Right lobe of liver (tissue), 6 donors: ENCODE measurements at places on chromosomes 5 and 9. TPM values are rescaled to one million over a fixed set of nuclear protein-coding genes. Genes with fewer than 3 reads are reported as not detected.

The CATSPER3 gene
- total RNA-seq: 0.81 TPM

The PRR7 gene
- total RNA-seq: 13.0 TPM

The PBX3 gene
- total RNA-seq: 17.2 TPM

The CD72 gene
- 2.7 TPM for total RNA-seq

The CD274 gene
- 2.1 TPM for total RNA-seq

The C5 gene
- 616 TPM for total RNA-seq

The PRRC2B gene
- 58.1 TPM for total RNA-seq

The FAM221B gene
- total RNA-seq: not detected

The TAF11L8 gene
- not detected for total RNA-seq

The TDRD7 gene
- 6.7 TPM for total RNA-seq

The CAMK2A gene
- 0.10 TPM for total RNA-seq

The CAMK4 gene
- total RNA-seq: 1.7 TPM

The PCDHA1 gene
- total RNA-seq: not detected

The ALAD gene
- 140 TPM for total RNA-seq

The ZDHHC11B gene
- total RNA-seq: 0.56 TPM

The DNM1 gene
- total RNA-seq: 1.7 TPM

GRCh38 chr5:155091768-155092717 lies 78.5 kb downstream of the KIF4B start:
- DNase-seq: no peak

GRCh38 chr5:79800979-79801827 lies 111.6 kb downstream of the CMYA5 start:
- no peak for DNase-seq

GRCh38 chr5:150374651-150375050 lies 17.2 kb downstream of the TCOF1 start:
- DNase-seq: no peak

- DNase-seq: no peak
These were observed 475.7 kb upstream of the TNC start for GRCh38 chr9:115593587-115594091.

DNA sequence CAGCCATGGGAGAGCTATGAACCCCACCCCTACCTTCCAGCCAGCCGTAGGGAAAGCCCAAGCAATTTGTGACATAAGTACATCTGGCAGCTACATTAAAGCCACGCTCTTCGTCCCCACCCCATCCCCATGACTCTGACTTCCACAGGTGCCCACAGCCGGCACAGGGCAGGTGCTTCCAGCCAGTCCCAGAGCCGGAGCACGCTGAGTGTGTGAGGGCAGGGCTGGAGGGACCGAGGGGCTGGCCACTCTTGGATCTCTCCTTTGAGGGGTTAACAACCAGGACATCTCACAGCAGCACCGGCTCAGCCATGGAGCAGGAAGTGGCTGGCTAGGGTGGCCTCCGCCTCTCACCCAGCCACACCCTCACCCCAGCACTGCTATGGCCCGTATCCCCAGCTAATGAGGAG lies 2.4 kb upstream of the FAM78A start:
- no peak for DNase-seq

GRCh38 chr5:114360816-114361723 lies 800 bp upstream of the KCNN2 start:
- DNase-seq: peak; percentile 75

DNA sequence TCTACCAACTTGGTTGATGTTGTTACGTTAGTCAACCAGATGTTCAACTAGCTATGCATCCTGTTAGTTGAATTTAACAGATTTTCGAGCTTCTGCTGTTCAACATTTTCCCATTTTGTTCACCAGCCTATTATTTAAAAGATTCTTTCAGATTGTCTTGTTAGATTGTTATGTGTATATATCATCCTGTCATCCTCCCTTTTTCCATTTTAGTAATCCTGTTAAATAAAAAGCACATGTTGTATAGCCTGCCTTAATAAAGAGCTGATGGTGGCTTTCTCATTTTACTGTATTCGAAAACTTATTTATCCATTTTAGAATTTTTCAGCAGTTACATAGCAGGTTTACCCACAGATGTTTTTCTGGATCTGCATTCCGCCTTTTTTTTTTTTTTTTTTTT lies 4.3 kb downstream of the TMEFF1 start:
- no peak for DNase-seq

GRCh38 chr9:91273853-91274552 lies 87.7 kb downstream of the AUH start:
- no peak for DNase-seq

DNA sequence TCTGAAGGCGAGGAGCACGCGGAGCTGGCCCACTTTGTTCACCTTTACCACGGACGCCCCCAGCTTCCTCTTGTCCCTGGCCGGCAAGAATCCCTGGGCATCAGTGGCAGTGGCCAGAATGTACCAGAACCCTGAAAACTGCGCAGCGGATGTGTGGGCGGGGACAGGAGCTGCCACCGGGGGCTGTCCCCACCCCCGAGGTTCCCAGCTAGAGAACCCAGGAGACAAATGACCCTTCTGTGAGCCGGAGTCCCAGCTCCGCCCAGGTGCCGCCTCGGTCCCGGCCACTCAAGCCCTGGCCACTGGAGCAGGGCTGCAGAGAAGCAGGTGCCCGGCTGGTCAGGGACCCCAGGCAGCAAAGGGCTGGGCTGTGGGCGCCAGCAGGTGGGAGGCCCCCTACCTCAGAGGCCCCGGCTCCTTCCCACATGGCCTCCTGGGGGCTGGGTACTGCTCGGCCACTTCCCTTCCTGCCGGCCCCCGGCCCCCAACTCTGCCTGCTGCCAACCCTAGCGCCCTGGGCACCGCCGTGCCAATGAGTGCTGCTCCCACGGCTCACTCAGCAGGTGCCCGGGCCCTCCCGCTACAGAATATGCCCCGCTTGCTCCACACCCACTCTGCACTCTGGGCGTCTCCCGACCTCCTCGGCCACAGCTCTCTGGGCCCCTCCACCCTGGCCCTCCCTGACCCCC lies 713 bp downstream of the LCN10 start:
- no peak for DNase-seq

- no peak for DNase-seq
These were observed 292.6 kb upstream of the DAB2 start for GRCh38 chr5:39717176-39717897.

GRCh38 chr5:30747412-30747811 lies 446.1 kb upstream of the CDH6 start:
- no peak for DNase-seq

- no peak for DNase-seq
These were observed 29.8 kb downstream of the HMGCR start for GRCh38 chr5:75366787-75367186.

DNA sequence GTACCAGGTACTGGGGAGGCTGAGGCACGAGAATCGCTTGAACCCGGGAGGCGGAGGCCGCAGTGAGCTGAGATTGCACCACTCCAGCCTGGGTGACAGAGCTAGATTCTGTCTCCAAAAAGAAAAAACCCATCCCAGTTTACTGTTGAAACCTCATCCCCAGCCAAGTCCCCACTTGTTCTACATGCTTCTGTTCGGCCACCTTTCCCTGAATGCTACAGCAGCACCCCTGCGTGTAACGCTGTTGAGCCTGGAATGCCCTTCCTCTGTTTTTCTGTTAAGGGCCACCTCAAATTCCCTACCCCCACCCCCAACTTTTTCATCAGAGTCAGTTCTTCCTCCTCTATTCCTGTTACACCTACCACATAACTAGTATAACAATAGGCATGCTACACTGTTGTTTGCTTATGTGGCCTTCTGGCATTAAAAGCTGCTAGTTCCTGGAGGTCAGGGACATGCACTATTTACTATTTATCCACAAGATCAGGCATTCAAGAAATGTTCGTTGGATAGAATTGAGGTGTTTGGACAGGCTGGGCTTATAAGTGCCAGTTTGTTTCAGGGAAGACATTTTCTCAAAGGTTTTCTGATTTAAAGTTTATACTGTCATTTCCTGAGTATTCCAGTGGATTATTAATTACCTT lies 47.1 kb upstream of the C5orf47 start:
- no peak for DNase-seq

- DNase-seq: no peak
These were observed 20.4 kb downstream of the NR5A1 start for GRCh38 chr9:124486778-124487259.

DNA sequence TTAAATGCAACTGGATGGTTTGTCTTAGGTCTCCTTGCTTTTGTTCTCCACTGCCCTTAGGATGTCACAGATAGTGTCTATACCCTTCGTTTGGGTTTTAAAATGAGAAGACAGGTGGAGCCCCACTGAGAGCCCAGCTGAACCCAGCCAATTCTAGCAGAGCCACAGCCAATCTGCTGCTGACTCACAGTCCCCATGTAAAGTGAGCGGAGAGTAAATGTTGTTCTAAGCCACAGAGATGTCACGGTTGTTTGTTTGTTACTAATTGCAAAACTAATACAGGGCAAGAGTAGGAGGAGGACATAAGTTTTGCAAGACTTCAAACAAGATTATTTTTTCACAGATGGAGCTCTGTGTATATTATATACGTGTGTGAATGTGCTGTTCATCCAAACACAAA lies 50.5 kb upstream of the AGXT2 start:
- no peak for DNase-seq

GRCh38 chr5:57306359-57306758 lies 132.5 kb downstream of the GPBP1 start:
- DNase-seq: no peak

GRCh38 chr9:38213631-38214299 lies 144.7 kb upstream of the SHB start:
- no peak for DNase-seq

- no peak for DNase-seq
These were observed 207.8 kb downstream of the KDM4C start for GRCh38 chr9:6965566-6965965.

DNA sequence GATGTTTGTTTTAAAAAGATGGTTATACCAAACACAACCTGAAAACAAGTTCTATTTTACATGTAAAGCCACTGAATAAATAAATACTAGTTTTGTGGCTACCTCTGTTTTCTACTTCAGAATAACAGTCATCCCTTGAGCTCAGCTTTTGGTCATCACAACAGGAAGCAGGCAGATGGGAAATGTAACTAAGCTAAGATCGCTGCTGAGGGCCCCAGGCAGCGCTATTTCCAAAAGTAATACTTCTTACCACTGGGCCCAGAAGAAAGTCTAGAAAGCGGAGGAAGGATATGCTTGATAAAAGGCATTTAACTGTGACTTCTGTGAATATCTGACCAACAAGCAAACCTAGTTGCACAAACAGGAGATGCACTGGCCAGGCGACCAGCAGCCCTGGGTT lies 61.4 kb downstream of the SERINC5 start:
- DNase-seq: no peak

DNA sequence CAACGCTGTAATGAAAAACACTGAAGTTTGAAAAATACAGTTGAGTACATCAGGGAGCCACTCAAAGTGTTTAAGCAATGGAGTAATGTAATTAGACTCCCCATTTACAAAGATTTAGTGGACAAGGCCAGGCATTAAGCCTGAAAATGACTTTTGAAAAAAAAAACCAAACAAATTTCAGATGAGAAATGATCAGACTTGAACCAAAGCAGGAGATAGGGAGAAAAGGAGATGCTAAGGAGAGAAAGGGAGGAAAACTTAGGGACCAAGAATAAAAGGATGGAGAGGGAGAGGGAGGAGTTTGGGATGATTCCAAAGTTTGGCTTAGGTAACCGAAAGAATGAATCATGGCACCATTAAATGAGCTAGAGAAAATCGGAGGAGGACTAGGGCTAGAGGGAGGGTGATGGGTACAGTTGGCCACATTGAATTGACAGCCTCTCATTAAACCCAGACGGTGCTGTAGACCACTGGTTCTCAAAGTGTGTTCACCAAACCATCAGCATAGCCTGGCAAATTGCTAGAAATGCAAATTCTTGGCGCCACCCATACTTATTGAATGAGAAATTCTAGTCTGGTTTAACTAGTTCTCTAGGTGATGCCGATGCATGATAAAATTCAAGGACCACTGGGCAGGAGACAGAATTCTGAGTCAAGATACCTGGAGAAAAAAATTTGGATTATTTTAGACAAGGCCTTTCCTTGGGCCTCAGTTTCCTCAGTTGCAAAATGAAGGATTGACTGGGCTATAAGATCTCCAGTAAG lies 6.2 kb upstream of the CPEB4 start:
- no peak for DNase-seq

- DNase-seq: no peak
These were observed 40.7 kb downstream of the CNTRL start for GRCh38 chr9:121115466-121115865.

GRCh38 chr5:122775550-122776542 lies 966 bp downstream of the SNX2 start:
- no peak for DNase-seq

DNA sequence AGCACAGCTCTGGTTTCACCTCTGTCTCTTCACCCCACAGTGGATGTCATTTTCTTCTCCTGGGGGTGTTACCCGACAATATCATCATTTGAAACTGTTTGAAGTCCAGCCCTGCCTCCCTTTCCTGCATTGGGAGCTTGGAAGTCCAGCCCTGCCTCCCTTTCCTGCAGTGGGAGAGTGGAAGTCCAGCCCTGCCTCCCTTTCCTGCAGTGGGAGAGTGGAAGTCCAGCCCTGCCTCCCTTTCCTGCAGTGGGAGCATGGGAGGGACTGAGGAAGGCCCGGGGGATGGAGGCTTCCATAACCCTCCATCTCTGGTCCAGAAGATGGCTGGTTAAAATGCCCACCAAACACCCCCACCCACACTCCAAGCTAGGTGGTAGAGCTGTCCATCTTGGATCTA lies 59.8 kb downstream of the SYK start:
- DNase-seq: no peak

GRCh38 chr5:151611127-151611775 lies 20.1 kb upstream of the FAT2 start:
- no peak for DNase-seq

- DNase-seq: no peak
These were observed 28.6 kb upstream of the TNC start for GRCh38 chr9:115146581-115147021.

- no peak for DNase-seq
These were observed 380.0 kb downstream of the ANXA1 start for GRCh38 chr9:73531658-73532057.

- DNase-seq: no peak
These were observed 151.2 kb upstream of the RUSC2 start for GRCh38 chr9:35338561-35339274.

GRCh38 chr5:43041110-43041668 lies 1.1 kb upstream of the ANXA2R start:
- DNase-seq: no peak

DNA sequence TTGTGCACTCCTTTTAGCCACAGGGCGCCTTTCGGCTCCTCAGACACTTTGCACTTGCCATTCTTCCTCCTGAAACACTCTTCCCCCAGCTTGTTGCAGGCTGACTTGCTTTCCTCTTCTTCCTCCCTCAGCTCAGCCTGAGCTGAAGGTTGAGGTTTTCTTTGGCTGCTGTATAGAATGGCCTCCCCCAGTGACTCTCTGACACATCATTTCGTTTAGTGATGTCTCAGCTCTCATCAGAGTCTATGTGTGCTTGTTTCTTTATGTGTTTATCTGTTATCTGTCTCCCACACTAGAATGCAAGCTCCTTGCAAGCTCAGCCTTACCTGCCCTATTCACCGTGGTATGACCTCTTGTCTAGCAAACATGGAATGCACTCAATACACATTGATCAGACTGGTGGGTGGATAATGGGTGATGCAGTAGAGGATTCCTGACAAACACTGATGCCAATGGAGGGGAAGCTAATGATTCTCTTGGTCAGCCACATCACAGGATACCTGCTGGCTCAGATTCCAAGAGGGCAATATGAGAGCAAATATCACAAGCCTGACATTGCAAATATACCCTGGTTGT lies 112.9 kb upstream of the STC2 start:
- DNase-seq: no peak

- no peak for DNase-seq
These were observed 866.1 kb downstream of the TLE4 start for GRCh38 chr9:80437825-80438224.

- DNase-seq: no peak
These were observed 60.1 kb upstream of the BASP1 start for GRCh38 chr5:17157294-17157693.
